ENCODE measurements at places on chromosomes 4 and X.

GRCh38 chr4:80195441-80196140, 1.7 kb upstream of the PRDM8 start:
- ATAC-seq = no peak
- H3K27ac ChIP-seq = no peak overlapping the region
- peaks cover 22% of the 10 kb centered on the region for H3K36me3 ChIP-seq
- no peak overlapping the region for H3K4me3 ChIP-seq
- no peaks in the 10 kb centered on the region for H3K4me1 ChIP-seq
- H3K27me3 ChIP-seq = no peaks in the 10 kb centered on the region

- peak overlapping the region; percentile 95 for H3K4me3 ChIP-seq
- peaks cover 37% of the 10 kb centered on the region for H3K4me1 ChIP-seq
- peak overlapping the region; percentile 92 for H3K27ac ChIP-seq
- H3K27me3 ChIP-seq = no peaks in the 10 kb centered on the region
These were observed 1.7 kb downstream of the DOCK11 start for GRCh38 chrX:118497180-118497818.

DNA sequence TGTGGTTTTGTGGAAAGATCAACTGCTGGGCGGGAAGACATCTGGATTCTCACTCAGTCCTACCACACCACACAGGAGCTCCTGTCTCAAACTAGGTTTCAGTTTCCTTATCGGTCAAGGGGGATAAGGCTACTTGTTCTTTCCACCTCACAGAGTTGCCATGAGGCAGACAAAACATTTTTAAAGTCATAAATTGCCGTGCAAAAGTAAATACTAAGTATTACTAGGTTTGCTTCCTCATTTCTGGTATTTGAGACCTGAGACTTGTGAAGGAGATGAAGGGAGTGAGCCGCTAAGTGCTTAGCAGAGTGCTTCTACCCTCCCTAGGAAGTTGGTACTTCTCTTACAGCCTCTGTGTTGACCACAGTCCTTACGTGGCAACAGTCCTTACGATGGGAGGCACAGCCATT, 1.5 kb downstream of the LAP3 start:
- no peaks in the 10 kb centered on the region for H3K27me3 ChIP-seq
- no peak overlapping the region for H3K27ac ChIP-seq
- H3K4me3 ChIP-seq = peak overlapping the region; percentile 76

DNA sequence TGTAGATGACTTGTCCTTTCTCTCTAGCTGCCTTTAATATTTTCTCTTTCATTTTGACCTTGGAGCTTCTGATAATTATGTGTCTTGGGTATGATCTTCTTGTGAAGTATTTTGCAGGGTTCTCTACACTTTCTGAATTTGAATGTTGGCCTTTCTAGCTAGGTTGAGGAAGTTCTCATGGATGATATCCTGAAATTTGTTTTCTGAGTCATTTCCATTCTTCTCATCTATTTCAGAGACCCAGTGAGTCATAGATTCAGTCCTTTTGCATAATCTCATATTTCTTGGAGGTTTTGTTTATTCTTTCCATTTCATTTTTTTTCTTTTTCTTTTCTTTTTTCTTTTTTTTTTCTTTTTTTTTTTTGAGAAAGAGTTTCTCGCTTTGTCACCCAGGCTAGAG, 585.7 kb upstream of the PABPC4L start:
- H3K4me1 ChIP-seq = no peaks in the 10 kb centered on the region
- no peaks in the 10 kb centered on the region for H3K27me3 ChIP-seq
- H3K4me3 ChIP-seq = no peak overlapping the region
- no peaks in the 10 kb centered on the region for H3K36me3 ChIP-seq
- ATAC-seq = no peak

DNA sequence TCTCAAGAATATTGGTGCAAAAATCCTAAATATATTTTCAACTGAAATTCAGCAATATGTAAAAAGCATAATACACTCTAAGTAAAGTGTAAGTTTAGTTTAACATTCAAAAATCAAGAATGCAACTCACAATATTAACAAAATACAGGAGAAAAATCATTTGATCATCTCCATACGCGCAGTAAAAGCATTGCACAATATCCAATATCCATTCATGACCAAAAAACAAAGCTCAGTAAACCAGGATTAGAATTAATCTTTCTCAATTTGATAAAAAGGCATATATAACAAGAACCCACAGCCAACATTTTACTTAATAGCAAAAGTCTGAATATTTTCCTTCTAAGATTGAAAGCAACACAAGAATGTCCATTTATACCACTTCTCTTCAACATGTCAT, 48.3 kb upstream of the C4orf54 start:
- ATAC-seq = no peak
- H3K36me3 ChIP-seq = no peaks in the 10 kb centered on the region
- H3K27ac ChIP-seq = no peak overlapping the region
- H3K4me3 ChIP-seq = no peak overlapping the region

DNA sequence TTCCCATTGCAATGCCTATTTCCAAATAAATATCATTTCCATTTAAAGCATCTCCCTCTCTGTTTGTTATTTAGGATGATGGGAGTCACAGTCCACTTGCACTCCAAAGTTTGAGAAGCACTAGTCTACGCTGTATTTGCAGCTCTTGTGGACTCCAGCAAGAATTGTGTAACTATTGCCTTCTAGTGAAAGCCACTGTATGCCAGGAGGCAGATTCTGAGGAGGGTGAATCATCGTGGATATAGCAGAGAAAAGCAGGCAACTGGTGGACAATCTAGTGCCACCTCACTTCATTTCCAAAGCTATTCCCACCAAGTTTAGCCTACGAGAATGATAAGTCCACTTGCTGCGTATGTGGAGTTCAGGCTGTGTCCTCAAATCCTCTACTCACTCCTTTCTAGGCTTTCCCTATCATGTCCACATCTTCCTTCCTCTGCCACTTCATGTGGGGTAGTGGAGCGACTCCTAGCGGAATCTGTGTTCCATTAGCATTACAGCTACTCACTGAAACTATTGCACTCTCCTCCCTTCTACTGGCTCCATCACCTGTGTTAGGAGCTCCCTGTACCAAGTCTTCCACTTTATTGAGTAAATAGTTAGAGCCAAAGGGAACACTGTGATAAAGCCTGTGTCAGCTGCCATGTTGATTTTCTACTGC, 501.8 kb upstream of the GALNT7 start:
- H3K27ac ChIP-seq = no peak overlapping the region
- no peak overlapping the region for H3K4me3 ChIP-seq
- H3K36me3 ChIP-seq = no peaks in the 10 kb centered on the region
- no peaks in the 10 kb centered on the region for H3K27me3 ChIP-seq
- no peaks in the 10 kb centered on the region for H3K4me1 ChIP-seq
- ATAC-seq = no peak

DNA sequence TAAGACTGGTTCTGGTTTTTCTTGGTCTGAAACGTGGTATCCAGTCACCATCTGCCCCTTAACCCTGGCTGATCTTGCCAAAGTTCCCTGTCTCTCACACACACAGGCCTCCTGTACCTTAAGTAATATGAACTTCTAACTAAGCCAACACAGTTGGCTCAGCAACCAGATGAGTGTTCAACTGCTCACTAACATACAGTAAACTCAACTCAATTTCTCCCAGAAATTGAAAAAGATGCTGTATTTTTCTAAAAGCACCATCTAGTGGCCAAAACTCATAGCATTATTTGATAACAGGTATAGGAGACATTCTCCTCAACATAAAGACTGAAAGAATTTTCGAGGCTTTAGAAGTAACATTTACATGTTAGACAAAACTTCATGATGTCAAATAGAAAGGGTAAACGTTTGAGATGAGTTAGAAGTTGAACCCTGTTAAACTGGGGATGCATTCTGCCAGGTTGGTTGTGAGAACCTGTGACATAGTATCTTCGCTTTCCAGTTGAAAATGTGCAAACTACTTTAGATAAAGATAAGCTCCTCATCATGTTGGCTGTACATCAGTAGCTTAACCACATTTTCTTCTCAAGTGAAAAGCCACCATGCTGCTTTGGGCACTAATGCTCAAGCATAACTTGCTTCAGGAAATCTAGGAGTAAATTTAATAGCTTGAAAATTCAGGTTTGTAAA, 31.2 kb downstream of the CCNI start:
- peak; percentile 54 for ATAC-seq
- H3K4me3 ChIP-seq = no peak overlapping the region
- H3K27ac ChIP-seq = no peak overlapping the region
- H3K36me3 ChIP-seq = peaks cover 2% of the 10 kb centered on the region
- no peaks in the 10 kb centered on the region for H3K27me3 ChIP-seq

- peak overlapping the region; percentile 93 for H3K27ac ChIP-seq
- peak overlapping the region; percentile 65 for H3K4me3 ChIP-seq
- peak; percentile 20 for ATAC-seq
- H3K4me1 ChIP-seq = no peaks in the 10 kb centered on the region
- no peaks in the 10 kb centered on the region for H3K27me3 ChIP-seq
These were observed 24.2 kb downstream of the FAM156A start for GRCh38 chrX:52933976-52934703.

GRCh38 chrX:24877854-24878650, 137.7 kb downstream of the ARX start:
- no peaks in the 10 kb centered on the region for H3K4me1 ChIP-seq
- no peak overlapping the region for H3K4me3 ChIP-seq
- H3K27me3 ChIP-seq = no peaks in the 10 kb centered on the region
- H3K36me3 ChIP-seq = no peaks in the 10 kb centered on the region
- ATAC-seq = no peak

- H3K4me1 ChIP-seq = no peaks in the 10 kb centered on the region
- no peak overlapping the region for H3K27ac ChIP-seq
- no peak overlapping the region for H3K4me3 ChIP-seq
- no peaks in the 10 kb centered on the region for H3K27me3 ChIP-seq
These were observed 21.7 kb upstream of the CD38 start for GRCh38 chr4:15756361-15756861.

- H3K27me3 ChIP-seq = no peaks in the 10 kb centered on the region
- H3K36me3 ChIP-seq = peaks cover 36% of the 10 kb centered on the region
- H3K4me3 ChIP-seq = peak overlapping the region; percentile 20
- H3K4me1 ChIP-seq = peaks cover 100% of the 10 kb centered on the region
- ATAC-seq = no peak
These were observed 12.2 kb downstream of the WDR1 start for GRCh38 chr4:10104211-10104990.

GRCh38 chrX:118182681-118183080, 66.1 kb upstream of the KLHL13 start:
- ATAC-seq = no peak
- H3K27me3 ChIP-seq = no peaks in the 10 kb centered on the region
- no peak overlapping the region for H3K4me3 ChIP-seq

DNA sequence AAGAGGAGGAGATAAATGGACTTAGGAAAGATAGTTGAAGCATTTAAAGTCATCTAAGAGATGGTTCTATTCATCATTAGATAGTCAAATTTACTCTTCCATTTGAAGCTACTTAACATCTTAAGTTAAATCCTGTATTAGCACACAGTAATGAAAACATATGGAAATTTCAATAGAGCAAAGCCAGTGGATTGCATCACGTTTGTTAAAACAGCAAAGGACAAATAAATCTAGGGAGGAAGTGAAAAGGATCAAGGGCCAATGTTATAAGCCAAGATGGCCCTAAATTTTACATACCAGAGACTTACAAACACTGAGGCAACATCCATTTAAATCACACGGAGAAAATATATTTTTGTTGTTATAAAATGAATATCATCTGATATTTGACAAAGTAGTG, 602.8 kb downstream of the INPP4B start:
- no peak overlapping the region for H3K27ac ChIP-seq
- no peaks in the 10 kb centered on the region for H3K27me3 ChIP-seq
- H3K4me1 ChIP-seq = no peaks in the 10 kb centered on the region
- H3K36me3 ChIP-seq = no peaks in the 10 kb centered on the region
- H3K4me3 ChIP-seq = no peak overlapping the region

- H3K27me3 ChIP-seq = no peaks in the 10 kb centered on the region
- no peaks in the 10 kb centered on the region for H3K4me1 ChIP-seq
- H3K4me3 ChIP-seq = no peak overlapping the region
- no peaks in the 10 kb centered on the region for H3K36me3 ChIP-seq
- peak; percentile 23 for ATAC-seq
- H3K27ac ChIP-seq = no peak overlapping the region
These were observed 20.4 kb upstream of the FGF16 start for GRCh38 chrX:77426811-77427210.

- no peaks in the 10 kb centered on the region for H3K4me1 ChIP-seq
- no peaks in the 10 kb centered on the region for H3K36me3 ChIP-seq
- no peak overlapping the region for H3K4me3 ChIP-seq
- no peaks in the 10 kb centered on the region for H3K27me3 ChIP-seq
- ATAC-seq = no peak
These were observed 263.8 kb downstream of the PRDM5 start for GRCh38 chr4:120658772-120659171.

- no peak overlapping the region for H3K27ac ChIP-seq
- peaks cover 7% of the 10 kb centered on the region for H3K27me3 ChIP-seq
- no peaks in the 10 kb centered on the region for H3K4me1 ChIP-seq
- ATAC-seq = no peak
These were observed 15.1 kb upstream of the NKX3-2 start for GRCh38 chr4:13559413-13559812.

GRCh38 chr4:183200453-183200852, 101.4 kb downstream of the WWC2 start:
- no peaks in the 10 kb centered on the region for H3K27me3 ChIP-seq
- H3K4me1 ChIP-seq = peaks cover 3% of the 10 kb centered on the region
- no peak overlapping the region for H3K4me3 ChIP-seq
- ATAC-seq = no peak

DNA sequence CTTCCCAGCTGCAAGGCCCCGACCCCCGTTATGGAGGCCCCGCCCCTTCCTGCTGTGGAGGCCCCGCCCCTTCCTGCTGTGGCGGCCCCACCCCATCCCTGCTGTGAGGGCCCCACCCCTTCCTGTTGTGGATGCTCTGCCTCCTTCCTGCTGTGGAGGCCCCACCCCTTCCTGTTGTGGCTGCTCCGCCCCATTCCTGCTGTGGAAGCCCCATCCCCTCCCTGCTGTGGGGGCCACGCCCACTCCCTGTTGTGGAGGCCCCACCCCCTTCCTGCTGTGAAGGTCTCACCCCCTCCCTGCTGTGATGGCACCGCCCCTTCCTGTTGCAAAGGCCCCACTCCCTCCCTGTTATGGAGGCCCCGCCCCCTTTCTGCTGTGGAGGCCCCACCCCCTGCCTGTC, 104.9 kb upstream of the PSAPL1 start:
- ATAC-seq = peak; percentile 21
- no peak overlapping the region for H3K4me3 ChIP-seq
- no peak overlapping the region for H3K27ac ChIP-seq
- no peaks in the 10 kb centered on the region for H3K36me3 ChIP-seq

- ATAC-seq = no peak
- H3K27ac ChIP-seq = no peak overlapping the region
- H3K36me3 ChIP-seq = no peaks in the 10 kb centered on the region
- no peak overlapping the region for H3K4me3 ChIP-seq
These were observed 2.5 kb downstream of the ADD1 start for GRCh38 chr4:2846172-2846571.

DNA sequence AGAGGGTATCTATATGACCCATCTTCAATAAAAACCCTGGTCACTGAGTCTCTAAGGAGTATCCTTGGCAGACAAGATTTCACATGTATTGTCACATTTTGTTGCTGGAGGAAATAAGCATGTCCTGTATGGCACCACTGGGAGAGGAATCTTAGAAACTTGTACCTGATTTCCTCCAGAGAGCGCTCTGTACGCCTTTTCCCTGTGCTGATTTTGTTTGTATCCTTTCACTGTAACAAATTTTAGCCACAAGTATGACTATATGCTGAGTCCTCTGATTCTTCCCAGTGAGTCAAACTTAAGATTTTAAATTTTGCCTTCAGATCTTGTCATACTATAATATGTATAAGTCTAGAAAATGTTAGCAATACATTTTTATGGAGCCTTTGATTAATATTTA, 102.8 kb downstream of the ITIH6 start:
- no peaks in the 10 kb centered on the region for H3K27me3 ChIP-seq
- H3K4me3 ChIP-seq = no peak overlapping the region

GRCh38 chrX:112536544-112536943, 143.2 kb downstream of the LHFPL1 start:
- H3K4me1 ChIP-seq = no peaks in the 10 kb centered on the region
- no peaks in the 10 kb centered on the region for H3K36me3 ChIP-seq
- no peak for ATAC-seq
- H3K27me3 ChIP-seq = no peaks in the 10 kb centered on the region
- no peak overlapping the region for H3K27ac ChIP-seq

Data from gastroesophageal sphincter (tissue), 4 donors.